Spleen (tissue), 13 donors: ENCODE measurements at places on chromosomes 6 and 20.

DNA sequence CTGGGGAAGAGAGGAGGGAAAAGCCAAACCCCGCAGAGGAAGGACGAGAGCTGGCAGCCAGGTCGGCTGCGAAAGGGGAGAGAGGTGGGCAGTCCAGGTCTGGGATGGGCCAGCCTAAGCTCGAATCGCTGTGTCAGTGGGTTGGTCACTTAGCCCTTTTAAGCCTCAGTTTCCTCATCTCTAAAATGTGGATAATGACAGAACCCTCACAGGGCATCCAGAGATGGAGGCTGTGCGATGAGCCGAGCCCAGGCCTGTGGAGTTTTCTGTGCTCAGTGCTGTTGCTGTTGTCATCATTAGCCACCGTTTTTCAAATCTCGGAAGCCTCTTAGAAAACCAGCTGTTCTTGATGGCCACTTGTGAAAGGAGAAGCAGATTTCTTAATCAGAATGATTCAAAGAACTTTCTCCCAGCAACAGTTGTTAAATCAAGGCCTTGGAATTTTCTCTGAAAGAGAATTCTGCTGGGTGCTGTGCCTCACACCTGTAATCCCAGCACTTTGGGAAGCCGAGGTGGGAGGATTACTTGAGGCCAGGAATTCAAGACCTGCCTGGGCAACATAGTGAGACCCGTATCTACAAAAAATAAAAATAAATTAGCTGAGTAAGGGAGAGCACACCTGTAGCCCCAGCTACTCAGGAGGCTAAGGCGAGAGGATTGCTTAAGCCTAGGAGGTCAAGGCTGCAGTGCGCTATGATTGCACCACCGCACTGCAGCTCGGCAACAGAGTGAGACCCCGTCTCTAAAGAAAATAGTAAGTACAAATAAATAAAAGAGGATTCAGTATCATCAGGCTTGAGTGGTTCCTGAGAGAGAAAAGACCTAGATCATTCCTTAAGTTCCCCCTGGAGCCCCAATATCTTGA, 46.3 kb upstream of the ENTPD6 start:
- DNase-seq: no peak

GRCh38 chr20:46939031-46939965, 44.7 kb downstream of the EYA2 start:
- no peak for DNase-seq

- DNase-seq: no peak
Measured at GRCh38 chr6:30315156-30315555, 11.6 kb upstream of the TRIM39 start.

DNA sequence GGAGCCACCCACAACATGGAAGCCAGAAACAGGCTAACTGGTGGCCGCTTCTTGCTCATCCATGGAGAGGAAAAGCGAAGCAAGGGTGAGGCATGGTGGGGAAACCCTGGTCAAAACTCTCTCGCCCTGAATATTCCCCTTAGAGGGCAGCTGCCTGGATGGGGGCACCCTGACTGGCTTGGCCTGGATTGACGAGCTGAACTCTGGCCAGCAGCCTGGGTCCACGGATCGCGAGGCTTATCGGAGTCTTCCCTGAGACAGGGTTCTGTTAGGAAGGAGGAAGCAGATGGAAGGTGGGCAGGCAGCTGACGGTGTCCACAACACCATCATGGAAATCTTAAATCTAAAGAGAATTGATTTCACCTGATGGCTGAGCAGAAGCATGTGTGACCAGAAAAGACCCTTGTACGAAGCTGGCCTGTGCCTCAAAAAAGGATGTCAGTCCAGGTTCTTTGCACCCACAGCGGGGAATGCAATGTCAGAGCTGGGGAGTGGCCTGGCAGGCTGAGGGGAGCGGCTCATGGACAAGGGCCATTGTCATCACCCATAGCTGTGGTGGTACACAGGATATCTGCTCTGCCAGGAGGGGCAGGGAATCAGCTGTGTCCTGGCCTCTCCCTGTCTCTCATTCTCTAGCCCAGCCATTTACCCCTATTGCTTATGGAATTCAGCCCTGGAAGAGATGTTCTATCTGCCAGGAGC, 109.4 kb upstream of the SNX9 start:
- no peak for DNase-seq

DNA sequence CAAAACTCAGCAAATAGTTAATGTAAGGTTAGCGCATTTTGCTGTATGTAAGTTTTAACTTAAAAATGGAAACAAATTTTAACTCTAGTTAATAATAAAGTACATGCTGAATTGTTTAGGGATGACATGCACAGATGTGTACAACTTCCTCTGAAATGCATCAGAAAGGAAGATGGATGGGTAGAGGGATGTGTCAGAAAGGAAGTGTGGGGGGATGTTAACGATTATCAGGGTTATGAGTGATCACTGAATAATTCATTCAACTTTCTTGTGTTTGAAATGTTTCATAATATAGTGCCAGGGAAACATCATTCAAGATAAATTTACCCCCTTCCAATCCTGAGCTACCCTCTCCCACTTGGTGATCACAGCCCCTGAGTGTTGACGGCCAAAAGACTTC, 87.6 kb downstream of the FOXA2 start:
- DNase-seq: no peak

DNA sequence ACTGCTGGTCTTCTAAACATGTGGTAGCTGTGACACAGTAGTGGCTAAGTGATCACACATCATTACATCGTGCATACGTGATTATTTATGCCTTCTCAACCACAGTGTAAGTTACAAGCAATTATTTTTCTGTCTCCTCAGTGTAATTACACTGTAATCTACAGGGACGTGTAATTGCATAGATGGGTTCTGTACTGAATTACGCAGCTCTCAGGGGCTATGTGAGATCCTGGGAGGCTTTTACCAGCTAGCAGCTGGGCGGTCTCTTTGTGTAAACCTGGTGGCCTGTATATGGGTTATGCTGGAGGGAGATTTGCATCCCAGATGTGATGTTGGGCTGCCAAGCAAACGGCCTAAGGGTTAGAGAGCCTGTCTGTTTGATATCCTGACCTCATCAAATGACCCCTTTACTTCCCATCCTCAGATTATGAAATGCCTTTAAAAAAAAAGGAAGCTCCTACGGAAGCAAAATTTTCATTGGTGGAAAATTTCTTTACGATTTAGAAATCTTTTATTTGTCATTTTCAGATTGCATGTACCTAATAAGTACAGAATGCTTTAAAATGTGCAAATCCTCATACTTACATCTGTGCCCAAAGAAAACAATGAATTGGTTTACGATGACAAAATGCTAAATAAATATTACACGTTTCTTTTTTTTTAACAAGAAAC, 402.8 kb upstream of the JAG1 start:
- no peak for DNase-seq

GRCh38 chr6:143197377-143197776, 136.7 kb downstream of the AIG1 start:
- DNase-seq: no peak

DNA sequence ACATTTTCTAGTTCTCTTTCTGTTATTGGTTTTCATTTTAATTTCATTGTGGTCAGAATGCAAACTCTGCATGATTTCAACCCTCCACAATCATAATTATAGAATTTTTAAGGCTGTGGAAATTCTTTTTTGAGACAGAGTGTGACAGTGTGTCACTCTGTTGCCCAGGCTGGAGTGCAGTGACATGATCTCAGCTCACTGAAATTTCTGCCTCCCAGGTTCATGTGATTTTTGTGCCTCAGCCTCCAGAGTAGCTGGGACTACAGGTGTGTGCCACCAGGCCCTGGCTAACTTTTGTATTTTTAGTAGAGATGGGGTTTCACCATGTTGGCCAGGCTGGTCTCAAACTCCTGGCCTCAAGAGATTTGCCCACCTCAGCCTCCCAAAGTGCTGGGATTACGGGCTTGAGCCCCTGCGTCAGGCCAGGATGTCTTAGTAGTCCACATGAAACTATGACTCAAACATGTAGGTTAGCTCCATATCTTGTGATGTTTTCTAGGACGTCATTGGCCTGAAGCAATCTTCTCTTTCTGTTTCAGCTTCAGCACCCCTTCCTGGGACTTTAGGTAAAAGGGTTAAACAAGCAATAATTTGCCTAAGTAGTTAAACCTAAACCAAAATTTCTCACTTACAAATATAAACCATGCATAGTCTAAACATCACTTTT, 47.4 kb upstream of the SAMD3 start:
- DNase-seq: no peak

DNA sequence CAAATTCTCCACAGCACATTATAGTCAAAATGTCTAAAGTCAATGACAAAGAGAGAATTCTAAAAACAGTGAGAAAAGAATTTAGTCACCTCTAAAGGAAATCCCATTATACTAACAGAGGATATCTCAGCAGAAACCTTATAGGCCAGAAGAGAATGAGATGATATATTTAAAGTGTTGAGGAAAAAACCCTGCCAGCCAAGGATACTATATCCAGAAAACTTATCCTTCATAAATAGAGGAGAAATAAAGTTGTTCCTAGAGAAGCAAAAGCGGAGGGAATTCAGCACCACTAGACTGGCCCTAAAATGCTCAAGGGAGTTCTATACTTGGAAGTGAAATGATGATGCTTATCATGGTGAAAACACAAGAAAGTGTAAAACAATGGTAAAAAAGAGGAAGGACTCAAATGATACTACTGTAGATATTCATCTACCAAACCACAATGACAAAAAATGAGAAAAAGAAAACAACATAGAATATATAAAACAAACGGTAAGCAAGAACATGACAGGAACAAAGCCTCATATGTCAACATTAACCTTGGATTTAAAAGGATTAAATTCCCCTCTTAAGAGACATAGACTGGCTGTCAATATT, 16.7 kb downstream of the GPRC6A start:
- DNase-seq: no peak

GRCh38 chr6:144232832-144233230, 52.3 kb upstream of the UTRN start:
- DNase-seq: no peak

DNA sequence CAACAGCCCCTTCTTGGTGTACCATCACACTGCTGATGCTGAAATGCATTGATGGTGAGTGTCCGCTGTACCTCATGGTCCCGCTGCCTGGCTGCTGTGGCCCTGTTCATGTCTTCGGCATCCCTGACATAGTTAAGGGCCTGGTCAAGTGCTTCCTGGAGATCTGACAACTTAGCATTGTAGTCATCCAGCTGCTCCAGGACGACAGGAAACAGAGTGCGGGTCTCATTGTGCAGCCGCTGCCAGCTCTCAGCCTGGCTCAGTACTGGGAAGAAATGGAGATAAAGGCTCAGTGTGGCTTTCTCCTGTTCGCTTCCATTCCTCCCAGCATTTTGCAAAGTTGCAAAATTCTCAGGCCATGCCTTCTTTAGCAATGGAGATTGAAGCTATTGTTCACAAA, 81.8 kb downstream of the LAMA4 start:
- DNase-seq: no peak

DNA sequence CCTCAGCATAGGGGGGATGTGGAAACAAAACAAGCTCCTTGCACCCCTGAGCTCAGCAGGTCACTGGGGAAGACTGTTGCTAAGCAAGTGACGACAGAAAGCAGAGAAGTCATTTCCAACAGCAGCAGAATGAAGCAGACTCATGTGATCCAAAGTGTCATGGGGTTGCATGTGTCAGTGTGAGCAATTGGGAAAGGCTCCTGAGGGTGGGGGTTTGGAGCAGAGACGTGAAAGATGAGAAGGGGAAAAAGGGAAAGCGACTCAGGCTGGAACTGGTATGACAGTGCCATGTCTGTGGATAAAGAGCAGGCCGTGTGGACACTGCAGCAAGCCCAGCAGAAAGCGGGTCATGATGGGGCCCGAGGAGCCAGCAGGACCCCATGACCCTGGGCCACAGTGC, 363.9 kb downstream of the PREX1 start:
- peak; percentile 40 for DNase-seq

GRCh38 chr20:20073801-20074371, 21.6 kb downstream of the CFAP61 start:
- no peak for DNase-seq

GRCh38 chr6:30840935-30841643, 43.2 kb upstream of the DDR1 start:
- DNase-seq: no peak

GRCh38 chr6:119445666-119446065, 96.1 kb upstream of the MAN1A1 start:
- no peak for DNase-seq

- DNase-seq: no peak
Measured at GRCh38 chr6:109526905-109527628, 44.0 kb upstream of the ZBTB24 start.

- DNase-seq: no peak
Measured at GRCh38 chr20:56755201-56755600, 126.1 kb downstream of the TFAP2C start.

DNA sequence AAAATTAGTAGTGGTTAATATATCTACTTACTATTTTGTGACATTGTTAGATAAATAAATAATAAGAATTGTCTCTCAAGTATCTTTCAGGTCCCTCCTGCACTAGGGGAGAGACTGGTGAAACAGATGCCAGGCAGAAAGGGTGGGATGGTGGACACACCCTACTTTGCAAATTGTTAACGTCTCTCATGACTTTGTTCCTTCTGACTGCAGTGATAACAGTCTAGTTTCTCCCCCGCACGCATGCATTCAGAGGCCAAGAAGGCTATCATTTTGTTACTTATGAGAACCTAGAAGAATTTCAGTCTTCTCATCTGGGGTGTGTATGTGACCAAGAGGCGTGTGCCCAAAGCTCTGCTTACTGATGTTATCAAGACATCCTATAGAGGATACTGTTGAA, 152.3 kb downstream of the EDN1 start:
- DNase-seq: no peak

DNA sequence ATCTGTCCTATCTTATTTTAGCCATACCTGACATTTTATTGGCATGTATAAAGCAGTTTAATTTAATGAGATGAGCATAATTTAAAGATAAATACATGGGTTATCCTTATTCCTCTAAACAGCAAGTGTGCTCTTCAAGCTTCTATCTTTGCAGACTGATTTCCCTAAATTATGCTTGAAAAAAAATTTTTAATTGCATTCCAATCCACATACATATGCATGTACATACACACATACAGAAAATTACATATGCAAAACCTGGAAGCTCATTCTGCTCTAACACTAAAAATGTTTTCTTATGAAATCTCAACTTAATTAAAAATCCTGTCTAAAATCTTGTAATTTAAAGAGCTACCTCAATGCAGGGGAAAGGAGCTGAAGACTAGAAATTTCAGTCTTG, 35.3 kb downstream of the FKBP1C start:
- no peak for DNase-seq

DNA sequence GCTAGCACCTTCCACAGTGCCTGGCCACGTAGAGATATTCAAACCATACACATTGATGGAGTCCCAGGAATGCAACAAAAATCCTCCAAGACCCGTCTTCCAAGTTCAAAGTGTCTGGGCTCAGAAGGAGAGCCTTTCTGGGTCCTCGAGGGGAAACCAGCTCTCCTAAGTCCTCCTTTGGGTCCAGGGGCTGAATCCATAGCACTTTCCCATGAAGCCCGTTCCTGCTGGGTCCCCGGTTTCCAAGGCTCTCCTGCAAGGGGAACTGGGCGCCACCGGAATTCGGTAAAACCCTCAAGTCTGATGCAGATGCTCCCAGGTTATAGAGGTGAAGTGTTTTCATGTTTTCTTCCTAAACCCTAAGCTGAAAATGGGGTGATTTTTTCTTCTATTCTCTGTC, 101.2 kb upstream of the SNX9 start:
- no peak for DNase-seq

GRCh38 chr6:28727559-28728211, 196.1 kb downstream of the TRIM27 start:
- no peak for DNase-seq

GRCh38 chr20:46614503-46614902, 36.8 kb downstream of the SLC13A3 start:
- no peak for DNase-seq
